ENCODE measurements at places on chromosomes 7 and 10.

GRCh38 chr7:150978126-150978789, at the start of gene KCNH2:
TSS of gene KCNH2 (minus strand) at chr7:150978321. CDS start at chr7:150977913, 408 bp downstream.
- peak; percentile 92 for DNase-seq

DNA sequence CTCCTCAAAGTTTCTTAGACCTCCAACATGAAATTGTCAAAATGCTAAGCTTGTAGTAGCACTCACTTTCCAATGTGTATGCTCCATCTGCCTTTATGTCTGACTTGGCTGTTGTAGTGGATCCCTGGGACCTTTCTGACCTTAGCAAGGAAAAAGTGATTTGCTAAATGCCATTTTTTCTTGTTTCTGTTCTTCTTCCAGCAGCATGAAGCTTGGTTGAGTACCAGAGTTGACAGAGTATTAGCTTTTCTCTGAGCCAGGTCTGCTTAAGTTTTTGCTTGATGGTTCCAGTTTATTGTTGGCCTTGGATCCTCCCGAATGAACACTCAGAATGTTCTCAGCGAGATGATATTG, 168.7 kb downstream of the SND1 start:
- no peak for DNase-seq

DNA sequence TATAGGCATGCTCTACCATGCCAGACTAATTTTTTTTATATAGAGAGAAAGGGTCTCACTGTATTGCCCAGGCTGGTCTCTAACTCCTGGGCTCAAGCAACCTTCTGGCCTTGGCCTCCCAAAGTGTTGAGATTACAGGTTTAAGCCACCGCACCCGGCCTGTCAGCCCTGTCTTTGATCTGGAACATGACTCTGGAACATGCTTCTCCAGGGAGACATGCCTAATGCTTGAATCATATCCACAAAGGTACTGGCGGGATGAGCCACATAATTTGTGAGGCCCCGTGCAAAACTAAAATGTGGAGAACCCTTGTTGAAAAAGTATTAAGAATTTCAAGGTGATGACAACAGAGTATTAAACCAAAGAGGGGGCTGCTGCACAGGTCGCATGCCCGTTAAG, 282.8 kb downstream of the ARHGAP12 start:
- DNase-seq = no peak

DNA sequence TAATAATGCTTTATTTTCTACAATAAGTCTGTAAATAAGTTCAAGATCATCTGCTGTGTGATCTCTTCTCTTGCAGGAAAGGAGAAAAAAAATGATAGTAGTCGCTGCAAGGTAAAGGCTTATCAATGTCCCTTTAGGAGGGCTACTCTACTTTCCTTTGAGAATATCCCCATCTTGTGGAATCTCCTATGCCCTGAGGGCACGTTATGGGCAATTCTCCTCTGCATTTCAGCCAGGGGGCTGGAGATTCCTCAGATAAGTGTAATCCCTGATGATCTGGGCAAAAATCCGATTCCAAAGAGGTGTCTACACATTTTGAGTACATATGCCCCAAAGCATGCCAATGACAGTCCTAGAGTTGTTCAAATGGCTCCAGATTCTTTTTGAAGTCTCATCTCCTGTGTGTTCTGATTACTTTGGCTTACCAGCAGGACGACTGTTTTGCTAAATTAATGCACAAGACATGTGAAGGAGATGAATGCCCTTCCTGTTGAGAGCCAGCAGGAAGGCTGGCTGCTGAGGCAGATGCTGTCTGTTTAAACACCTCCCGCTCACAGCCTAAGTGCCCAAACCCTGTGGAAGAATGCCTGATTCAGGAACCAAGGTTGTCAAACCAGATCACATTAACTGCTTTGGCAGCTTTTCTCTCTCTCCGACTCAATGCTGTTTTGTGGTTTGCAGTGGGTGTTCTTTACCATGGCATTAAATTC, 171.2 kb upstream of the COL1A2 start:
- no peak for DNase-seq

DNA sequence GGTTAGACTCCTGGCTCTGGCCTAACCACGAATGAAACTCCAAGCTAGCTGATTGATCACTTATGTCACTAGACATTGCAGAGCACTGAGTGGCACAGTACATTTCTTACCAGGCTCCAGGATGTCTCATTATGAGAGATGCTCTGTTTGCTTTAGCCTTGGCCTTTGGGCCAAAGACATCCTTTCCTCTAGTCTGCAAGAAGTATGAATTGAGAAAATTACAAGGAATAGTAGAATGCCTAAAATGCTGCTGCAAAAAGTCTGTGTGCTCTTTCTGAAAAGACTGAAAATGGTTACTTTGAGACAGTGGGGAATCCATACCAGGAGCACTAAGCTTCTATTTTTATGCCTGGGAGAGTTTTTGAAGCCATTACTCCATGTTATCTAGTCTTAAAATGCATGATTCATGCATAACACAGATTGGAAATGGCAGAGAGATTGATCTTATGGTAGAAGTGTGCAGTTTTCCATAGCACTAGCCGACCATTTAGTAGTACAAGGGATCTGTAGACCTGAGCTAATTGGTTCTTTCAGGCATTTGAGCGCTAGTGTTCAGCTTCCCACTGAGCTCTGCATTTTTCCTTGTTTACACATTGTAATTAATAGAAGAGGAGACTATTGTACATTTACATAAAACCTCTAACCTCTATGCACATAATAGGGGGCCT, 303.8 kb downstream of the PRKG1 start:
- no peak for DNase-seq

DNA sequence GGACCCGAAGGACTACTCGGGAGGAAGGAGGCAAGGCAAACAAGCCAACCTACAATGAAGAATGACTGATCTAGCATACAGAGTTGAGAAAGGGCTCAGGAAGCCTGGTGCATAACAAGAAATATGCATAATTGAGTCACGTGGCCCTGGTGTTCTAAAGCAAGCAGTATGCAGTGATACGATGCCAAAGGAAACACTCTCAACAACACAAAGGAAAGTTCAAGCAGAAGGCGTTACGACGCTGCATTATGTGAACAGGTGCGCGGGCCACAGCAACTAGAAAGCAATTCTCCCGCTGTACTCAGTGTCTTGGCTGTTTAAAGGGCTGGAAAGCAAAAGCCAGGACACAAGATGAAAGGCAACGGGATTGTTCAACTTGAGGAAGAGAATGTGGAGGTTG, 100.8 kb downstream of the PRTFDC1 start:
- DNase-seq = peak; percentile 32

DNA sequence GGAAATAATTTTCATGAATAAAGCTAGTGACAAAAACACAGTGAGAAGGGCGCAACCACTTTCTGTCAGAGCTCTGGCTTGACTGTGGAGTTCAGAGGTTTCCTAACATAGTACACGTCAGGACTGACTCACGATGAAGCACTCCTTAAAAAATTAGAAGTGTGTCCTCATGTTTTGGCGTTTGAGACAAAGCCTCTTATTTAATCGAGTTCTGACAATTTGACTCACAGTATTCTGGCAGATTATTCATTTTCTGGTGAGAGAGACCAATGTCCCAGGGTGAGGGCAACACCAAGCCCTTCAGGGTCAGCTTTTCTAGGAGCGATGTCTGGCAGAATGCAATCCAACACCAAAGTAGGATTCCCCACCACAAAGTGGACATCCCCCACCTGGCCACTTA, 108.7 kb downstream of the DIP2C start:
- no peak for DNase-seq

DNA sequence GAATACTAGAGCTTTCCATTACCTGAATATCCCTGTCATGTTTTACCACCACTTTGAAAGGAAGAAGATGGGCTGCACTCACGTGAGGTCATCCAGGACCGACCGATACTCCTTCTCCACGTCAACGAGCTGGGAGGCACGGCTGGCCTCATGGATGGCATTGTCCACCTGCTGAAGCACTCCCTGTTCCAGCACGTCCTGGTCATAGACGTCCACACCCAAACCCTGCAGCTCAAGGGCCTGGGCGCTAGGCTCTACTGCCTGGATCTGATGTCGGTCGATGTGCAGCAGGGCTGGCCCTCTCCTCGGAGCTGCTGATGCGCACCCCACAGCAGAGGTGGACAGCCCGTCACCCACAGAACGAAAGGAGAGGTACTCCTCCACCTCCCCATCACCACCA, 6.5 kb downstream of the ERCC6 start:
- DNase-seq = no peak

GRCh38 chr7:81256991-81257390, 338.1 kb upstream of the SEMA3C start:
- DNase-seq = no peak

GRCh38 chr7:24745355-24745754, 11.9 kb downstream of the GSDME start:
- no peak for DNase-seq

- no peak for DNase-seq
These were observed 5.3 kb downstream of the CFTR start for GRCh38 chr7:117485118-117485620.

- DNase-seq = no peak
These were observed 1.7 kb upstream of the SH2B2 start for GRCh38 chr7:102284891-102285539.

GRCh38 chr7:112067632-112068540, 138.3 kb downstream of the DOCK4 start:
- no peak for DNase-seq

GRCh38 chr7:156614434-156615264, 25.9 kb upstream of the RNF32 start:
- peak; percentile 35 for DNase-seq

DNA sequence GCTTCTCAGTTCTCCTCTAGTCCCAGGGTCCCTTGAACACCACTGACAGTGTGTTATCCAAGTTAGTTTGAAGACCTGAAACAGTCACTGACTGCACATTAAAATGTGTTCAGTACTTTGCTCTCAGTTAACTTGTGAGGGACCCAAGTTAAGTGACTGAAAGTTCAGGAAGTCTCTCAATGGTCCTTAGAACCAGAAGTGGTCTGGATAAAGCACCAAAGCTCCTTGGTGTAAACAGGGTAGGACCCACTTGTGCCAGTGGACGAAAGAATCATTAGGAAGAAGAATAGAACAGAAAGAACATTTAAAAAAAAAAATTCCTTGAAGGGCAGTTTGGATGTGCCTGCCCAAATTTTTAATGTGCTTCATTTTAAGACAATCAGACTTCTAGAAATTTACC, 45.1 kb downstream of the NOD1 start:
- DNase-seq = no peak

GRCh38 chr7:53035499-53036412, at the start of gene POM121L12:
TSS of gene POM121L12 (plus strand) at chr7:53035633. CDS start at chr7:53035672, 39 bp downstream.
- no peak for DNase-seq

DNA sequence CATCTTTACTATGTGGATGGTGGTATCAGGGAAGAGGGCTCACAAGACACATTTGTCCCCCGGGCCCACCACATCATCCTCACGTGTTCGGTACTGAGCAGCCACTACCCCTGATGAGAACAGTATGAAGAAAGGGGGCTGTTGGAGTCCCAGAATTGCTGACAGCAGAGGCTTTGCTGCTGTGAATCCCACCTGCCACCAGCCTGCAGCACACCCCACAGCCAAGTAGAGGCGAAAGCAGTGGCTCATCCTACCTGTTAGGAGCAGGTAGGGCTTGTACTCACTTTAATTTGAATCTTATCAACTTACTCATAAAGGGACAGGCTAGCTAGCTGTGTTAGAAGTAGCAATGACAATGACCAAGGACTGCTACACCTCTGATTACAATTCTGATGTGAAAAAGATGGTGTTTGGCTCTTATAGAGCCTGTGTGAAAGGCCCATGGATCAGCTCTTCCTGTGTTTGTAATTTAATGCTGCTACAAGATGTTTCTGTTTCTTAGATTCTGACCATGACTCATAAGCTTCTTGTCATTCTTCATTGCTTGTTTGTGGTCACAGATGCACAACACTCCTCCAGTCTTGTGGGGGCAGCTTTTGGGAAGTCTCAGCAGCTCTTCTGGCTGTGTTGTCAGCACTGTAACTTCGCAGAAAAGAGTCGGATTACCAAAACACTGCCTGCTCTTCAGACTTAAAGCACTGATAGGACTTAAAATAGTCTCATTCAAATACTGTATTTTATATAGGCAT, 9.1 kb upstream of the CSGALNACT2 start:
- DNase-seq = no peak

- no peak for DNase-seq
These were observed 1.1 kb downstream of the RHOBTB1 start for GRCh38 chr10:60942788-60943315.

DNA sequence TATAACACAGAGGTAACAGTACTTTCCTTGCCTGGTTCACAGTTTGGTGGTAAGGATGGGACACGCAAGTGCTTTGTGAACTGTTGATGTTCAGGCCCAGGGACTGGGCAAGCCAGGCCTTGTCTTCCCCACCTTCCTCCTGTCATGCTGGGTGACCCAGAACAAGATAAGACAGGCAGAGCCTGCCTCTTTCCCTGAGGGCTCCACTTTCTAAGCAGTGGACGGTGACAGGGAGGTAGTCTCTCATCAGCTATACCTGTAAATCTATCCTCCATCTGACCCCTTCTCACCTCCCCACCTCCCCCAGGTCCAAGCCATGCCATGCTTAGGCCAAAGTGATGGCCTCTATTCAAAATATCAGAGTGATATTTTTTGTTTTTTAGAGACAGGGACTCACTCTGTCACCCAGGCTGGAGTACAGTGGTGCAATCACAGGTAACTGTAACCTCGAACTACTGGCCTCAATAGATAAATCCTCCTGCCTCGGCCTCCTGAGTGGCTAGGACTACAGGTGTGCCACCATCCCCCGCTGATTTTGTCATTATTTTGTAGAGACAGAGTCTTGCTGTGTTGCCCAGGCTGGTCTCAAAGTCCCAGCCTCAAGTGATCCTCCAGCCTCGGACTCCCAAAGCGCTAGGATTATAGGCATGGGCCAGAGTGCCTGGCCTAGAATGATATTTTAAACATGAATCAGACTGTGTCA, 42.8 kb downstream of the PDLIM1 start:
- no peak for DNase-seq
